ENCODE measurements at places on chromosomes 4 and X.

DNA sequence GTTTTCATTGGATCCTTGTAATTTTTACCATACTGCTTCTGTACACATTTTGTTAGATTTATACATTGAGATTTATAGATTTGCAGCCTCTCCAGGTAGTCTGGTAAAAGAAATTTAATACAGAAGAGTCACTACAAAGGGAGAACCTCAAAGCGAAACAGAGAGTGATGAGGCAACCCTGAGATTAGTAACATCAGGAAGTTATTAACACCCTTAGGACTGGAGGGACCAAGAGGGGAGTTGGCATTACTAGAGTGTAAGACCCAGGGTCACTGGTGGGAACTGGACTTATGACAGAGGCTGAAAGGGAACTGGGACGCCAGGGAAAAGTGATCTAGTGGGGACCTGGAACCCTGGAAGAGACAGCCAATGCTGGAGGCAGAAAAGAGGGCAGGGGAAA lies 20.6 kb upstream of the MAML3 start:
- no peak for DNase-seq

DNA sequence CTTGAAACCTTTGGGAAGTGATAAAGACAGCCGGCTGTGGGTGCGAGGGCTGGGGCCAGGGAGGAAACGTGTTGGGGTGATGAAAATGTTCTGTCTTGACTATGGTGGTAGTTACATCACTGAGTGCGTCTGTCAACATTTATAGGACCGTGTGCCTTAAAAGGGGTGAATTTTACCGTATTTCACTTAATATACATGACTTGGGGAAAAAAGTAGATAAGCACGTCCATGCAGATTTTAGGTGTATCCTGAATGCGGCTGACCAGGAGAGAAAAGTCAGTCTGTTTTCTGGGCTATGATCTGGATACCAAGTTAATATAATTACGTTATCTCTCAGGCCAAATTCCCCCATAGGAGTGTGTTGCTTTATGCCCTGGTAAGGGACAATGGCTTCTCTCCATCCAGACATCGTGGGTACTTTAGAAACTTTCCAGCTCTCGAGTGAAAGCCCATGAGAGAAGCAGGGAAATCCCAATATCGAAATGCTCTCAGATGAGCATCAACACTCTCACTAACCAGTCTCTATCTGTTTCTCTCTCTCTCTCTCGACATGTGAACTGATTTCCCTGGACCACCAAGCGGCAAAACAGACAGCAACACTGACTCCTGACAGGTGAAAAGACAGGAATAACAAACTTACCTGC lies 71.5 kb downstream of the IRF2 start:
- no peak for DNase-seq

- no peak for DNase-seq
Observed at GRCh38 chrX:10165580-10166247, 8.9 kb downstream of the CLCN4 start.

GRCh38 chr4:99586797-99587196 lies 12.2 kb downstream of the MTTP start:
- DNase-seq, result no peak

- no peak for DNase-seq
Observed at GRCh38 chr4:47597696-47598095, 112.6 kb downstream of the ATP10D start.
